ENCODE measurements at places on chromosomes 4 and X.

DNA sequence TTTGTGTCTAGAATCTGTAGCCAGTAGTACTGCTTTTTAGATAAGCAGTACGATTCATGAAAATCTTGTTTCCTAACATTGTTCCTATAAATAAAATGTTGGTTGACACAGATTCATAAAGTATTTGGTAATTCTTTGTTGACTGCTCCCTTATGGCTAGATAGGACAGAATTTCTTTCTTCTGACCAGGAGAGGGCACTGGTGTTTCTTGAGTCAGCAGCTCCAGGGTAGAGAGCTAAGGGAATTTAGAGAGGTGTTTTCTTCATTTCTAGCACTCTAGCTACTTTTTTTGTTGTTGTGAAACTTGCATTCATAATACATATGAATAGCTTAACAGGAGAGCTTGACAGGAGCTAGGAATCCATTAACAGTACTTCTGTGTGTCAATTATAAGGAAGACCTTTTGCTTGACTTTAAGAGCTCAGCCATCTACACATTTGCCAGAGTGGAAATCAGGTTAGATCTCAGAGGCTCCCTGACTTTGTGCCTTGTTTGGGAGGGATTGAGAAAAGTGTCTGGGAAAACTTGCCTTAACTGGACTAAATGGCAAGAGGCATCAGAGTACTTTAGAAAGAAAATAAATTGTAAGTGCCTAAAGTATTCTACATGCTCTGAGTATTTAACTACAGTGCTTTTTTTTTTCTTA lies 756.1 kb downstream of the SH3BGRL start:
- no peak for DNase-seq

- peak; percentile 71 for DNase-seq
These were observed 497 bp downstream of the HPGD start for GRCh38 chr4:174521800-174522182.

DNA sequence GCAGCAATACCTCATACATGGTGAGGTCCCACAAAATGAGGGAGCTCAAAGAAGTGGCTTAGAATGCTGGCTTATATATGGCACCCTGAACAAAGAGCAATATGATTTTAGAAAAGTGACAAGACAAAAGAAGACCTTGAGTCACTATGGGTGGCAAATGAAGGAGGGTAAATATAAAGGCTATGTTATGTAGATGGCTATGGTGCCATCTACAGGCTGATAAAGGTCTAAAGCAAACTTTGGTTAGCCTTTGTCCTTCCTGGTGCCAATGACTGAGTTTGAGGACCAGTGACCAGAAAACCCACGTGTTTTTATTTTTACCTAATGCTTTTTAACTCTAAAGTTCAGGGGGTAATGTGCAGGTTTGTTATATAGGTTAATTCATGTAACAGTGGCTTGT lies 151.8 kb downstream of the CCNG2 start:
- DNase-seq = no peak

GRCh38 chrX:34437586-34437985 lies 219.5 kb downstream of the TMEM47 start:
- no peak for DNase-seq

GRCh38 chr4:79588679-79589078 lies 180.7 kb upstream of the GK2 start:
- no peak for DNase-seq

- DNase-seq = no peak
These were observed 94.7 kb upstream of the SPRY1 start for GRCh38 chr4:123301923-123302322.

GRCh38 chrX:134551376-134552048 lies 91.5 kb downstream of the HPRT1 start:
- DNase-seq = no peak

DNA sequence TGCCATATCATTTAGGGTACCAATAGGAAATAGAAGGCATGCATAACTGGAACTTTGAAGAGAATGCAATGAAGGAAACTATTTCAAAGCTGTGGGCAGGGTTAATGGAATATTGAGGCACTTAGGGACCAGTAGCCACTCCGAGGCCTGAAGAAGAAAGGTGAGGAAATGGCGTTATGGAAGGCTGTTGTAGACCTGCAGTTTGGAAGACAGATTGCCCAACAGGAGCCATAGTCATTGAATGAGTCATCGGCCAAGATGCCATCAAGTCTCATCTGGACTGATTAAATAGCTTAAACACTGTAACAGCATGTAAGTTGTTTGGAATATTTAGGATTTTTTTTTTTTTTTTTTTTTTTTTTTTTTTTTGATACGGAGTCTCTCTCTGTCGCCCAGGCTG lies 11.6 kb downstream of the CXCL13 start:
- no peak for DNase-seq

DNA sequence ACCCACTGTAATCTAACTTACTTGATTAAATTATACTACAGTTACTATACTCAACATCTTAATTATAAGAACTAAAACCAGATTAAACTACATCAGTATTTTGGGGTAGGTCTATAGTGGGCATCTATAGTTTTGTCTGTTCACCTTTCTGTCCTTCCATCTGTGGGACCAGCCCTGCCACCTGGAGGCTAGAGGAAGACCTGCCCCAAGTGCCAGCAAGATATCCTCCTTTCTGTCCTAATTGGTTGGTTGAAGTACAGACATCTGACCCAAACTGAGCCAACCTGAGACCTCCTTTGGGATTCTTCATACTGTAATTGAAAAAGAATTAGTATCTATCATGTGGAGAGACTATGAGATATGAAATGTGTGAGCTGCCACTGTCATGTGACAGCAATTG lies 172.2 kb upstream of the TLL1 start:
- DNase-seq = peak; percentile 67
